ENCODE measurements at places on chromosomes 2 and 18. TPM values are rescaled to one million over a fixed set of nuclear protein-coding genes. Genes with fewer than 3 reads are reported as not detected.

SCN2A gene
- total RNA-seq = 0.05 TPM

SLC5A7 gene
- not detected for total RNA-seq

GRCh38 chr2:117068371-117068770, 746.1 kb upstream of the DDX18 start:
- peak overlapping the region; percentile 60 for H3K27ac ChIP-seq
- H3K36me3 ChIP-seq = no peaks in the 10 kb centered on the region
- DNase-seq = peak; percentile 58
- no peaks in the 10 kb centered on the region for H3K4me1 ChIP-seq
- H3K27me3 ChIP-seq = no peaks in the 10 kb centered on the region

- H3K27ac ChIP-seq = no peak overlapping the region
- no peak overlapping the region for H3K4me3 ChIP-seq
- no peaks in the 10 kb centered on the region for H3K36me3 ChIP-seq
Observed at GRCh38 chr2:76159042-76159648, 448.4 kb upstream of the GCFC2 start.

- no peaks in the 10 kb centered on the region for H3K36me3 ChIP-seq
- H3K4me1 ChIP-seq = no peaks in the 10 kb centered on the region
- H3K27me3 ChIP-seq = no peaks in the 10 kb centered on the region
- no peak overlapping the region for H3K27ac ChIP-seq
- no peak overlapping the region for H3K4me3 ChIP-seq
Observed at GRCh38 chr2:203842373-203842772, 25.2 kb upstream of the CTLA4 start.

GRCh38 chr2:99940963-99941362, 201.4 kb downstream of the AFF3 start:
- no peaks in the 10 kb centered on the region for H3K36me3 ChIP-seq
- H3K4me3 ChIP-seq = no peak overlapping the region
- DNase-seq = no peak
- no peaks in the 10 kb centered on the region for H3K27me3 ChIP-seq
- H3K4me1 ChIP-seq = no peaks in the 10 kb centered on the region

All from colonic mucosa (tissue), 4 donors.